H54 (cell line): ENCODE measurements at places on chromosomes 3 and 15.
A peak's percentile ranks its signal among the peaks of the same experiment; 100 is the strongest.

- peak; percentile 63 for DNase-seq
Measured at GRCh38 chr15:22968366-22968765, 11.8 kb downstream of the CYFIP1 start.

DNA sequence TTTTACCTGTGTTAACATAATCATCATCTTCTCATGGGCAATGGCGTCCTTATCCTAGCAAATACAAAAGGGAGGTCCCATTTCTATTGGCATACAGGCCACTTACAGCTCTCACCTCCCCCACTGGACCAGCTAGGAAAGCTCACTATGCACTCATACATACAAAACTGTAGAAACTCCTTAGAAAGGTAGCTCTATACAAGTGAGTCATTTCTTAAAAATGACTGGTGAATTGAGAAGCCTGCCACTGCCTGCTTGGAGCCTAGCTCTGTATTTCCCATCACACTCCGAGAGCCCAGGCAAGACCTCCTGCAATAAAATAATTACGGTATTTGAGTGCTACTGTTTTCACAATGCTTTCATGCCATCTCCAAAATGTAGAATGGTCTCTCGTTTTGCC is 321.8 kb downstream of the ULK4 start:
- DNase-seq, result peak; percentile 26

- peak; percentile 93 for DNase-seq
Measured at GRCh38 chr3:149377408-149378364, at the start of gene TM4SF1. TSS of gene TM4SF1 (minus strand) at chr3:149377649. CDS start at chr3:149377547, 102 bp downstream.

- DNase-seq, result no peak
Measured at GRCh38 chr15:90419738-90420406, 31.8 kb downstream of the IQGAP1 start.

- DNase-seq, result peak; percentile 68
Measured at GRCh38 chr3:47910777-47911440, 105.3 kb downstream of the MAP4 start.
